ENCODE measurements at places on chromosomes 3 and 15. TPM values are rescaled to one million over a fixed set of nuclear protein-coding genes. Genes with fewer than 3 reads are reported as not detected.

The ARID3B gene
- 3.2 TPM for total RNA-seq

The TMEM45A gene
- total RNA-seq = 107 TPM

The NLGN1 gene
- total RNA-seq = 0.92 TPM

The SKOR1 gene
- 0.09 TPM for total RNA-seq

The FRMD5 gene
- total RNA-seq = 16.5 TPM

The SH3GL3 gene
- total RNA-seq = 2.1 TPM

The ZNF770 gene
- total RNA-seq = 50.8 TPM

The GOLGA6D gene
- not detected for total RNA-seq

The KCNMB3 gene
- 1.5 TPM for total RNA-seq

The NPAP1 gene
- total RNA-seq = not detected

The AHSG gene
- under 0.01 TPM for total RNA-seq

The MKRN2 gene
- 50.4 TPM for total RNA-seq

The SCN5A gene
- total RNA-seq = 0.30 TPM

The UBE2Q2 gene
- 77.8 TPM for total RNA-seq

The LRRC31 gene
- not detected for total RNA-seq

The ECT2 gene
- 41.6 TPM for total RNA-seq

The LIPH gene
- total RNA-seq = not detected

The ACSBG1 gene
- total RNA-seq = not detected

The C3orf85 gene
- not detected for total RNA-seq

The SOX14 gene
- total RNA-seq = not detected

The NXPE3 gene
- total RNA-seq = 27.3 TPM

The GMPS gene
- 91.3 TPM for total RNA-seq

The TRAIP gene
- total RNA-seq = 2.4 TPM

The IMPG2 gene
- 0.59 TPM for total RNA-seq

The HRH1 gene
- 28.3 TPM for total RNA-seq

The TNNC1 gene
- 0.89 TPM for total RNA-seq

The TLR9 gene
- total RNA-seq = not detected

The CBLB gene
- total RNA-seq = 34.1 TPM

The NDUFB5 gene
- total RNA-seq = 147 TPM

The ATP13A5 gene
- total RNA-seq = not detected

The FANCD2OS gene
- total RNA-seq = not detected

The PARP15 gene
- under 0.01 TPM for total RNA-seq

The CLDND1 gene
- total RNA-seq = 116 TPM

The TTC14 gene
- 79.6 TPM for total RNA-seq

The WNT7A gene
- total RNA-seq = not detected

The LRRC49 gene
- 28.2 TPM for total RNA-seq

The RYR3 gene
- 0.42 TPM for total RNA-seq

The LRTM1 gene
- not detected for total RNA-seq

The GOLGA6L7 gene
- not detected for total RNA-seq

The GOLGA8G gene
- under 0.01 TPM for total RNA-seq

The DPH6 gene
- total RNA-seq = 9.7 TPM

The RETNLB gene
- total RNA-seq = not detected

The LARP6 gene
- 104 TPM for total RNA-seq

The C3orf52 gene
- total RNA-seq = 10.7 TPM

The CACNA1D gene
- total RNA-seq = not detected

The ARNT2 gene
- 1.8 TPM for total RNA-seq

The SLC12A8 gene
- total RNA-seq = 33.5 TPM

The ZFYVE19 gene
- 19.3 TPM for total RNA-seq

The CD96 gene
- total RNA-seq = not detected

Data from smooth muscle cell of the umbilical artery (primary cell).